NCI-H1930 (cell line): ENCODE measurements at places on chromosomes 1 and 21.

GRCh38 chr1:201740670-201741111 is 88.3 kb upstream of the IPO9 start:
- no peak for DNase-seq

DNA sequence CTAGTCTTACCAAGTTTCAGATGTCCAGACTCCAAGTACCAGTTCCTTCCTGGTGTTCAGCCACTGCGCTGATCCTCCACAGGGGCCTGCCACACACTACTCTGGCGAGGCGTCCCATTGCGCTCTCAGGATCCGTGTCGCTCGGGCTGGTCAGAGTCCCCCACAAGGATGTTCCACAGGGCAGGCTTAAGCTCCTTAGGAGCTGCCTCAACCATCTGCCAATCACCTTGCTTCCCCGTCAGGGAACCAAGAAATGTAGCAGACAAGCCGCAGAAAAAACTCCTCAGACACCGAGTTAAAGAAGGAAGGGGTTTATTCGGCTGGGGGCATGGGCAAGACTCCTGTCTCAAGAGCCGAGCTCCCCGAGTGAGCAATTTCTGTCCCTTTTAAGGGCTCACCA is 9.8 kb downstream of the OR2W3 start:
- DNase-seq: no peak

DNA sequence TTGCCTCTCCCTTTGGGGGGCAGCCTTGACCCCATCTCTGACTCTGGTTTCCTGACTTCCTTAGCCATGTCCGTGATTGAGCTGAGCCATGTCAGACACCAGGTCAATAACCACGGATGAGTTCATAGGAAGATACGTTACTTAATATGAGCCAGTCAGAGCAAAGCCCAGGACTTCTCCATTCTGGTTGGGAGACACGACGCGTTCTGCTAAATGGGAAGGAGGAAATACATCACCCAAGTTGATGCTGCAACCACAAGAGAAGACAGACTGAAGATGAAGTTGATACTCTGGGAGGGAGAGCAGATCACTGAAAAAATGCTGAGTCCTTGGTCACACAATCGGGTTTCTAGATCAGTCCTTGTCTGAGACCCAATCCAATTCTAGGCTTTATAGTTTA is 90.9 kb downstream of the MATN1 start:
- DNase-seq: no peak

DNA sequence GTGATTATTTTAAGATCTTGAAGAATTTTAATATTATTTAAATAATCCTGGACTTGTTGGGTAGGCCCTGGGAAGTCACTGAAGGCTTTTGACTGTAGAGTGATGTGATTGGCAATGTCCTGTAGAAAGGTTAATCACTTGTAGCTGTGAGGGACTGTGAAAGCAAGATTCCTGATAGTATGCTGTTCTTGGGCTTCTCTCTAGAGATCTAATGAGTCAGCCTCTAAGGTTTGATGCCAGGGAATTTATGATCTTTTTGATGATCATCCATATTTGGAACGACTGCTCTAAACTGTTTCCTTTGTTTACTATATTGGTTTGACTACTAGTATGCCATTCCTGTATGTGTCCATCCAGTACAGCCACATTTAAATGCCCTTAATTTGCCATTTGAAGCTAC is 56.5 kb downstream of the CAMSAP2 start:
- DNase-seq: no peak

- no peak for DNase-seq
Observed at GRCh38 chr1:204578867-204579664, 62.9 kb downstream of the MDM4 start.

GRCh38 chr1:215084621-215085020 is 2.1 kb downstream of the KCNK2 start:
- DNase-seq: no peak

- no peak for DNase-seq
Observed at GRCh38 chr1:102790997-102791396, 317.3 kb downstream of the COL11A1 start.

DNA sequence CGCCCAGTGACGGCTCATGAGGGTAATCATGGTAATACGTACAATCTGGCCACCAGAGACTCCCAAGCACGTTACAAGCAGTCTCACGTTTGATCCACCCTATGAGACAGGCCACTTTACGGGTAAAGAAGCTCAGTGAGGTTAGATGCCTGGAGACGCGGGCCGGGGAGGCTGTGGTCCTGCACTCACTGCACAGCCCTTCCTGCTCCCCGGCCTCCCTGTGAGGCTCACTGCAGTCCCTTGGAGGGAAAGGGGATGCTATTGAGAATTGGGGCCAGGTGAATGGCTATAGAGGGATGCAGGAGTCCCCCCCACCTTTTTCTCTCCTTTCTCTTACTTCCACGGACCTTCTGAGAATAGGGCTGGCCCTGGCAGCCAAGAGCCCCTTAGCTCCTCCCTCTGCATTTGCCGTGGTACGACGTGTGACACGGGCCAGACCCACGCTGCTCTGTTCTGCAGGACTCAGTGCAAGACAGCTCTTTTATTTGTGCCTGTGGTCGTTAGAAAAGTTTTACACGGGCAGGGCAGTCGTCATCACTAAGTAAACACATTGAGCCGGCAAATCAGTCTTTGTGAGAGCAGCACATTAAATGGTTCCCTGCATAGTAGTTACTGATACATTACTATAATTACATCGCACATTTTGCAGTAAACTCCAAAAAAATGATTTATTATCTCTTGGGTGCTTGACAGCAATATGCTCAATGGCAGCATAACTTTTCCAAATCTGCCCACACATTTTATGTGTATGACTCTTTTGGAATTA is 18.8 kb downstream of the KIF26B start:
- no peak for DNase-seq

DNA sequence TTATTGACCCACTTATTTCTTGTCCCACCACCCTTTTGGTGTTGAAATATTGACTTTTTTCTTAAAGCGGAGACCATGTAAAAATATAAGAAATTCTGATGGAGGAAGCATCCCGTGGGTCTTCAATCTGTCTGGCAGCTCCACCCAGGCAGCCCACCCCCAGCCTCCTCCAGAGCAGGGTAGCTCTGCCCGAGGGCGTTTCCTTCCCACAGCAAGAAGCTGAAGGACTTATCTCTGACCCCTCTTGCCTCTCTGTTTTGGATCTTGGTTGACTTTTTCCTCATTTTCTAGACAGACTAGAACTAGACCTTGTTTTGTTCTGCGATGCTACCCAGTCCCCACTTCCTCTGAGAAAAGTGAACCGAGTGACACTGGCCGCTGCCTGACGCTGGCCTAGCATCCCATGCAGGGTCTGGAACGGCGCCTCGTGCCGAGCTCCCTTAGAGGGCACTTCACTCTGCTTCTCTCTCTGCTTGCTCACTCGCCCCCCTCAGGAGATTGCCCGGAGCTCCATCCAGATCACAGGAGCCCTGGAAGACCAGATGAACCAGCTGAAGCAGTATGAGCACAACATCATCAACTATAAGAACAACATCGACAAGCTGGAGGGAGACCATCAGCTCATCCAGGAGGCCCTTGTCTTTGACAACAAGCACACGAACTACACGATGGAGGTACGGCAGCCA is 40.4 kb upstream of the MTR start:
- no peak for DNase-seq

GRCh38 chr1:201254625-201255478 is 28.5 kb upstream of the PKP1 start:
- DNase-seq: no peak

DNA sequence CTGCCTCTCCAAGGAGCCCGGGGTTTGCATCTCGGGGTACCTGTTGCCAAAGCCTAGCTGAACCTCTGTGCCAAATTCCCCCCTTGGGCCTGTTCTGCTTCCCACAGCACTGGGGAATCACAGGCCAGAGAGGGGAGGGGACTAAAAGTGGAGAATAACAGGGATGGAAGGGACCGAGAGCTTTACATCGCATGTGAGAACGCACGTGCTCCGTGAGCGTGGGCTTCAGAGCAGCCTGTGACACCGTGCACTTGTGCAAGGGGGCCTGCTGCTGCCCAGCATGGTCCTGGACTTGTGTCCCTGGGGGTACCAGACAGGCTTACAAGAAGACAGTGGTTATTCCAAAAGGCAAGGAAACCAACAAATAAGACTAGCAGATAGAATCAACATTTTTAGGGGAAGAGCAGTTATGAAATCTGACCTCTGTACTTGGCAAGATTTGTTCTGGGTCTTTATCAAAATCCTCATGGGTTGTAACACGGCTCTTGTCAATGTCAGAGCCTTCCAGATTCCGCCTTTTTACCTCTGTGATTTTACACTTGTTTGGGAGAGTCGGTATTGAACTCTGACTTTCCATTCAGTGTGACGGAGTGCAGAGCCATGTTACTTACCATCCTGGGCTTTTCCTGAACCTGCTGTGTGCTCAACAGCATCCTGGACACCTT is 36.2 kb upstream of the TNFRSF1B start:
- no peak for DNase-seq

DNA sequence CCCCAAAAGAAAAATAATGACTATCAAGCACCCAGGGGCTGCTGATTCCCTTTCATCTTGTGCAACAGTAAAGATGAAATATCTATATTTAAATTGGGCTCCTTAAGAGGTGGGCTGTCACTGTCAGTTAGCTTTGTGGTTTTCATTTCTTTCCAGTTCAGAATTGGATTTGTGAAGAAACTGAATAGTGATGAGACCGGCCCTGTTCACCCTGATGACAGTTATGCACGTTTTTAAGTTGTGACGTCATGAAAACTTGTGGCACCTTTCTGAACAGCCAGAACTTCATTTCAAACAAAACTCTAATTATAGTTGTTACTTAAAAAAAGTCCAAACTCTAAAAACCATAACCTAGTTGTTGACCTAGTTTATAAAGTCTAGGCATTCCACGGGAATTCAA is 125.9 kb downstream of the RUNX1 start:
- no peak for DNase-seq

- DNase-seq: peak; percentile 55
Observed at GRCh38 chr1:157170677-157171515, 32.7 kb upstream of the ETV3 start.

GRCh38 chr1:233304489-233305102 is 9.1 kb upstream of the PCNX2 start:
- peak; percentile 0 for DNase-seq

DNA sequence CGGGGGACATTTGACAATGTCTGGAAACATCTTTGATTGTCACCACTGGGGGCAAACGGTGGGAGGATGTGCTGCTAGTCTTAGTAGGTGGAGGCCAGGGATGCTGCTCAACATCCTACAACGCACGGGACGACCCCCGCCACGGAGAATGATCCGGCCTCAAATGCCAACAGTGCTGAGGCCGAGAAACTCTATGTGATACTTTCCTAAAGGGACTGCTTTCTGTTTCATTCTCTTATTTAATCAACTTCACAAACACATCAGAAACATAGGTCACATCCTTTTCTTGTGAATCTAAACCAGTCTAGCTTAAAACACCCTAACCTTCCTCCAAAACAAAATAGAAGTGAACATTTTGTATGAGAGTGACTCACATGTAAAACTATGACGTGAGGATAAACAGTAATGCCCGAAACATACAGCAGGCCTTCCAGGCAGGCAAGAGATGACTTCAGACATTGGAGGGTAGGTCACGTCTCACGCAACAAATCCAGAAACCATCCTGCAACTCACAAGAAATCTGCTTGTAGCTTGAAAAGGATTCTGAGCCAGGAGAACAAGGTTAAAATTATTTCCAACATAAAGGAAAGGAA is 37.2 kb upstream of the ETS2 start:
- DNase-seq: no peak

GRCh38 chr1:174953285-174954072 is 46.3 kb upstream of the CACYBP start:
- DNase-seq: no peak

DNA sequence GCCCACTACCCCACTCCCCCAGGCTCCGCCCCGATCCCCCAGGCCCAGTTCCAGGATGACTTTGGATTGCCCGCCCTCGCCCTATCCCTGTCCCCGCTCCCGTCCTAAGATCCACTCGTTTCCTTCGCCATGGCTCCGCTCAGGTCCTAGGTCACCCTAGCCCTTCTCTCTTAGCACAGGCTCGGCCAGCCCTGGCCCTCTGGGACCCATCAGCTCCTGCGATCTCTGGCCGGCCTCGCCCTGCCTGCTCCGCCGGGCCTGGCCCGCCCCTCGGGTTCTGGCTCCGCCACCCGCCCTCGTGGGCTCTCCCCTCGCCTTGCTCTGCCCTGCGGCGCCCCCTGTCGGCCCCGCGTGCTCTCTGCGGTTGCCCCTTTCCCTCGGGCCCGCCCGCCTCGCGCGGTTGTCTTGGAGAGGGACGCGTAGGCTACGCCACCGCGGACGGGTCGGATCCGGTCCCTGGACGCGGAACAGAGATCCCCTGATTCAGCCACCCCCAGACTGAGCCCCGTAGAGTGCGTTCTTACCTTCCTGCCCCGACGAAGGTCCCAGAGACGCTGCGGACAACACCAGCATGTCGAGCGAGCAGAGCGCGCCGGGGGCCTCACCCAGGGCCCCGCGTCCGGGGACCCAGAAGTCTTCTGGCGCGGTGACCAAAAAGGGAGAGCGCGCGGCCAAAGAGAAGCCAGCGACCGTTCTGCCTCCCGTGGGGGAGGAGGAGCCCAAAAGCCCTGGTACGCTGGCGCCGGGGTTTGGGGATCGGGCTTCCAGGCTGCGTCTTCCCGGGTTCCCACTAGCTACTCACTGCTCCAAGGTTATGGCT is at the start of gene LRRC71:
Gene LRRC71 (plus strand): TSS at position 400 of the 820 bp plus-strand sequence. CDS start 172 bp downstream, at position 572.
- peak; percentile 66 for DNase-seq

DNA sequence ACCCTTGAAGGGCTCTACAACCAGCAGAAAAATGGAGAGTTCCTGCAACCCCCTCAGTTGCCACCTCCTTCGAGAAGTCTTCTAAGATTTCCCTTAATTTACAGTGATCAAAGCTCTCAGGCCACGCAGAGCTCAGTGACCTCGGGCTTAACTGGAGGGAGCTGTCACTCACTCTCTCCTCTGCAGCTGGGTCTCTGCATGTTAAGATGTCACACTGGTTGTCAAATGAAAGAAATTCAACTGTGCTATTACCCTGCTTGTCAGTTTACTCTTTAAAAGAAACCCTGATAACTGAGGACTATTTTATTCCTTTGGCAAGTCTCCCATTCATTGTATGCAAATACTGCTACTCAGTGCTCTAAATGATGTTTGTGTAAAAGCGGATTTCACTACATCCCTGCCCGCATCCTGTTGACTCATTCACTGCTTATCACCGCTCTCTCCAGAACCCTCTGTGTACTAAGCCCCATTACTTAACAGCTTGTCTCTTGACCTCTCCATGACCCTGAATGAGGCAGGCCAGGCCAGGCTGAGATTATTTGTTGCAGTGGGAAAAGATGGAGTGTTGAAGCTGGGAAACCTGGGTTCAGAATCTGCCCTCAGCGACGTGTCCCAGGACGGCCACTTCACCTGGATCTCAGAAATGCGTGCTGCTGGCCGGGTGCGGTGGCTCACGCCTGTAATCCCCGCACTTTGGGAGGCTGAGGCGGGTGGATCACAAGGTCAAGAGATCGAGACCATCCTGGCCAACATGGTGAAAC is 13.7 kb downstream of the DHRS3 start:
- no peak for DNase-seq

DNA sequence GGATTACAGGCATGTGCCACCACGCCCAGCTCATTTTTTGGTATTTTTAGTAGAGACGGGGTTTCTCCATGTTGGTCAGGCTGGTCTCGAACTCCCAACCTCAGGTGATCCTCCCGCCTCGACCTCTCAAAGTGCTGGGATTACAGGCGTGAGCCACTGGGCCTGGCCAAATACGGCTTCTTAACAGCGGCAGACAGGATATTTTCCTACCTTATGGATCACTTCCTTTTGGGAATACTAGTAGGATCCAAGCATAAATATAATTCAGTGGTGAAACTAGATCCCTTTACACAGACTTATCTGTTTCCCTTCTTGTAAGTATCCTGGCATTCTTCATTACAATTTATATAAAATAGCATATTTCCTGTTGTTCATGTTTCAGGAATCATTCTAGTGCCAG is 40.9 kb downstream of the WNT4 start:
- no peak for DNase-seq

GRCh38 chr1:227521782-227522181 is 41.6 kb upstream of the ZNF678 start:
- DNase-seq: no peak
